ENCODE measurements at places on chromosomes 4 and X. TPM values are rescaled to one million over a fixed set of nuclear protein-coding genes. Genes with fewer than 3 reads are reported as not detected.

ITIH6 gene
- polyA plus RNA-seq: not detected

- DNase-seq: no peak
These were observed 3.1 kb downstream of the MID1IP1 start for GRCh38 chrX:38804432-38804681.

GRCh38 chr4:64799751-64800150, 390.5 kb upstream of the TECRL start:
- no peak for DNase-seq

- peak; percentile 53 for DNase-seq
These were observed 600 bp downstream of the BEX4 start for GRCh38 chrX:103215425-103215991.

GRCh38 chrX:150225266-150225665, 137.9 kb upstream of the MAMLD1 start:
- DNase-seq: no peak

Measured in naive thymus-derived CD8-positive, alpha-beta T cell (primary cell).